ENCODE measurements at places on chromosomes 7 and 10. TPM values are rescaled to one million over a fixed set of nuclear protein-coding genes. Genes with fewer than 3 reads are reported as not detected.
A peak's percentile ranks its signal among the peaks of the same experiment; 100 is the strongest.

GRCh38 chr7:159227433-159227832 is 82.8 kb upstream of the VIPR2 start:
- no peak for DNase-seq

DNA sequence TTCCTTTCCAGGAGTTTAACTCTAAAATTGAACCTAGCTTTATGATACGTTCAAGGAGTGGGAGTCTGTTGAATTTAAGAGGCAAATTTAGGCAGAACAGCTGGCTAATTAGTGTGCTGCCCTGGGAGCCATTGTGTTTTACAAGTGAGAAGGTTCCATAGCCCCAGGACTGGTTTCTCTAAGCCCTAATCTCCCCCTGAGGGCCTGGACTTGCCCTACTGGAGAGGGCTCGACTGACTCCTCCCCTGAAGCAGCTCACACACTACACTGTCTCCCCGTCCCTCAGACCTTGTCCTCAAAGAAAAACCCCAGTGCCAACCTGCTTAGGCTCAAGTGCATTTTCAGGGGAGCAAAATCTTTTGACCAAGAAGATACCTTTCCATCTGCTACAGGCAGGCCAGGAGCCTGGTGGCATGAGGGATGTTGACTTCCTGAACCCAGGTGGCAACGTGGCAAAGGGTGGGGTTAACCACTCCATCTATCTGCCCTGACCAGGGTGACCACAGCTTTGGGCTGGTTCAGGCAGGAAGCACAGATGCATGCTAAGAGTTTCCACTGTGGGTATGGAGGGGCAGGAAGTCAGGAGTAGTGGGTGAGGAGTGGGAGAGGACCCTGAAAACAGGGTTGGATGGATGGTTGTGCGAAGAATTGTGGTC is 68.9 kb upstream of the CARD11 start:
- DNase-seq: no peak

HYAL4 gene
- not detected for total RNA-seq

DNA sequence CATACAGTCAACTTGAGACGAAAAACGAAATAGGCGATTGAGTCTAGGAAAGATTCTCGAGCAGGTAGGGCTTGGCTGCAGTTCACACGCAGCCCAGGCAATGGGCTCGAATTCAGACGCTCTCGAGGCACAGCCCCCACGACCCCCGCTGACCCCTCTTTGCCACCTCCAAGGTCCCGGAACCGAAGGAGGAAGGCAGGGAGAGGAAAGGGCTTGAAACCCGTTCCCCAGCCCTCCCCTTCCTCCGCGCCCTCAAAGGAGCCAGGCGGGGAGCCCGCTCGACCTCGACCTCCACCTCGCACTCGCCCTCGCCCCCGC is 441 bp downstream of the CCDC186 start:
- DNase-seq: no peak

DNA sequence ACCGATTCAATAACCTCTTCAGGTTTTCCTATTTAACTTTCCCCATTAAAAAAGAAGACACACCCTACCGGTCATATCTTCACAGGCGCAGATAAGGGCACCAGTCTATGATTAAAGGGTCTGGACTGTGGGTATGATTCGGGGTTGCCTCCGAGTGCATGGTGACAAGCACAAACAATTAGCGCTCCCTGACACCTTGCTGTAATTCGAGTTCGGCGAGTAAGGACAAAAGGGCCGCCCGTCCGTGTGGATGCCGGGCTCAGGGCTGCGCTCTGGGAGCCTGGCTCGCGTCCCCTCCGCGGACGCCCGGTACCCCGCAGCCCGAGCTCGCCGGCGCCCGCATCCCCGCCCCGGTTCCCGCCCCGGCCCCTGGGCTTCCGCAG is 111.9 kb upstream of the RHEB start:
- DNase-seq: no peak

- no peak for DNase-seq
These were observed 68.5 kb upstream of the BMPER start for GRCh38 chr7:33836797-33837355.

- no peak for DNase-seq
These were observed 27.9 kb downstream of the ADCYAP1R1 start for GRCh38 chr7:31079824-31080511.

GRCh38 chr7:82468435-82468834 is 24.9 kb upstream of the CACNA2D1 start:
- DNase-seq: peak; percentile 32

SSBP1 gene
- 122 TPM for total RNA-seq

ASB4 gene
- total RNA-seq: not detected

DNA sequence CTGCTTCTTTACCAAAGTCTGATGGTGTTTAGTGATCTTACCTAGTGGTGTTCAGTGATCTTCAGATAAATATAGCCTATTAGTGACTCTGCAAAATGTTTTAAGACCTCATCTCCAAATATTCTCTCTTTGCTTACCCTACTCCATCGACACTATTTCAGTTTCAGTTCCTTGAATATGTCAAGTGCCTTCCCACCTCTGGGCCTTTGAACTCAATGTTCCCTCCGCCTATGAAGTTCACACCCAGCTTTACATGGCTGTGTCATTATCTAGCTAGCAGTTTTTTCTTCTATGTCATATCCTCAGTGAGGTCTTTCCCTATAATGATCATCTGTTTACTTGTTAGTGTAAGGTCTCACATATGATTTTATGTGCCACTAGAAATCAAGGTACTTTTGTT is 322.6 kb downstream of the DGKB start:
- DNase-seq: no peak

- DNase-seq: no peak
These were observed 96.7 kb upstream of the PIK3CG start for GRCh38 chr7:106768324-106768751.

- no peak for DNase-seq
These were observed 27.0 kb downstream of the ADRB1 start for GRCh38 chr10:114070710-114071109.

MMD2 gene
- not detected for total RNA-seq

- DNase-seq: no peak
These were observed 100.8 kb downstream of the DNAJB6 start for GRCh38 chr7:157437519-157438061.

MSANTD7 gene
- 7.7 TPM for total RNA-seq

TMEM270 gene
- not detected for total RNA-seq

- no peak for DNase-seq
These were observed 27.2 kb downstream of the ADCYAP1R1 start for GRCh38 chr7:31079126-31079823.

DNA sequence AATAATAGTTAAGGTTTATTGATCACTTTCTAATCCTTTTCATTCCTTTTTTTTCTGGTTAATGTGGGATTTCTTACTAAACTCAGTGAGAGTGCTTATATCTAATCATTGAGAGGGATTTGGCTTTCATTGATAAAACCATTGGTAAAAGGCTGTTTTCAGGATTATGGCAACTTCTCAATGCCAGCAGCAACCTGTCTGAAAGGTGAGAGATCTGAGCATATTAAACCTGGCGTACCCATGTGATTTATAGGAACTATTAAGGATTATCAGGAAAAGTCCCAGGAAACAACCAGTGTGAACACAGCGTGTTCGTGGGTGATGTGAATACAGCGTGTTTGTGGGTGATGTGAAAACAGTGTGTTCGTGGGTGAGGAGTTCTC is 65.9 kb downstream of the PDIA4 start:
- DNase-seq: no peak
